ENCODE measurements at places on chromosomes 5 and 9. TPM values are rescaled to one million over a fixed set of nuclear protein-coding genes. Genes with fewer than 3 reads are reported as not detected.

The CDH10 gene
- not detected for total RNA-seq

DNA sequence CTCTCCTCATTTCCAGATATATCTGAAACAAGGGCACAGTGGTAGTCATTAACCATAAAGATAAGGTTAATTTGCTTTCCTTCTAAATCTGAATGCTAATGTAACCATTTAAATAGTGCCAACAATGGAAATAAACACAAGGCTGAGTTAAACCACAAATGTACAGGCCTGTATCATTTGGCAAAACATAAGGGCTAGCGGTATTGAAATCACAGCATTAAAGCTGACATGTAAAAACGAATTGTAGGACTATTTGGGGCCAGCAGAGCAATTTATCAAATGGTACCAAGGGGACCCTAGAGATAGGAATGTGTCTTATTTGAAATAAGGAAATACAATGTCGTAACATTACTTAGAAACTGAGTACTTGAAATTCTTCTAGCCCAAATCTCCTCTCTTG is 247.5 kb upstream of the RPS23 start:
- no peak overlapping the region for H3K4me3 ChIP-seq
- H3K27ac ChIP-seq: no peak overlapping the region

The SLC4A9 gene
- total RNA-seq: 0.29 TPM

DNA sequence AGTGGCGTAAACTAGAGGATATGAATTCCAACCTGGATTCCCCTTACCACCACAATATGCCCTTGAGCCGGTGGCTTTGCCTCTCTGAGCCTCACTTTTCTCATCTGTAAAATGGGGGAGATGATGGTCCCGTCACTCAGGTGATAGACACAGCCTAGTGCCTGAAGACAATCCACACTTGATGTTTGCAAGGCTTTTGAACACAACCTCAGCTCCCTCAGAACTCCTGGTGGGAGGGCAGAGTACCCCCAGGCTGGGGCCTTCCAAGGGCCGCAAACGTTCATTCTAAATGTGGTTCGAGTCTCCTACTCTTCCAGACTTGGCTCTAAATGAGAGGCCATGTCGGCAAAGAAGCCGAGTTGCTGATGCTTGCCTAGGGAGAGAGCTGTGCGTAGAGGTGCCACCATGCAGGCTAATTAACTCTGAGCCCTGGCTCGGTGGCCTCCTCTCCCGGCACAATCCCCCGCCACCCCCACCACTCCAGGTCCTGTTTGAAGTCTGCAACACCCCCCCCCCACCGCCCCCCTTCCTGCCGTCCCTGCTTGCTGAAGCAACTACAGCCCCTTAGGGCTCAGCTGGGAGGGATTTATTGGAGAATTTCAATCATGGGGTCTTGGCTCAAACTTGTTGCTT is 97.7 kb upstream of the LMX1B start:
- peaks cover 20% of the 10 kb centered on the region for H3K4me1 ChIP-seq
- no peaks in the 10 kb centered on the region for H3K36me3 ChIP-seq
- H3K4me3 ChIP-seq: no peak overlapping the region
- H3K27ac ChIP-seq: no peak overlapping the region
- H3K27me3 ChIP-seq: peaks cover 32% of the 10 kb centered on the region
- DNase-seq: no peak

DNA sequence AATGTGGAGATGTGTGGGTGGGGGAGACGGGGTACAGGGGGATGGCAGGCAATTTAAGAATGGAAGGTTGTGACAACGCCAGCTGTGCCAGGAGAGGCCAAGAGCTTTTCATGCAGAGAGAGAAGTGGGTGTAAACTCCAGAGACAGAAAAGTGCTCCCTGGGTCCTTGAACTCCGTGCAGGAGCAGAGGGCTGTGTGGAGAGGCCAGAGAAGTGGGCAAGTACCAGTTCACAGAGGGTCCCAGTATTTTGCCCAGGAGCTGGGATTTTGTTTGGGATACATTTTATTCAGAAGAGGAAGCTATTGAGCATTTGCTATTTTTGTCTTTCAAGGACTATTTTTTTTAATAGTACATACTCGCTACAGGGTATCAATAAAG is 19.5 kb upstream of the TCERG1 start:
- peaks cover 6% of the 10 kb centered on the region for H3K27me3 ChIP-seq
- H3K36me3 ChIP-seq: no peaks in the 10 kb centered on the region
- no peak for DNase-seq
- no peak overlapping the region for H3K4me3 ChIP-seq
- H3K4me1 ChIP-seq: no peaks in the 10 kb centered on the region

GRCh38 chr9:133682818-133683585 is 46.8 kb downstream of the DBH start:
- no peak for DNase-seq
- no peaks in the 10 kb centered on the region for H3K4me1 ChIP-seq
- no peaks in the 10 kb centered on the region for H3K27me3 ChIP-seq
- no peak overlapping the region for H3K4me3 ChIP-seq

DNA sequence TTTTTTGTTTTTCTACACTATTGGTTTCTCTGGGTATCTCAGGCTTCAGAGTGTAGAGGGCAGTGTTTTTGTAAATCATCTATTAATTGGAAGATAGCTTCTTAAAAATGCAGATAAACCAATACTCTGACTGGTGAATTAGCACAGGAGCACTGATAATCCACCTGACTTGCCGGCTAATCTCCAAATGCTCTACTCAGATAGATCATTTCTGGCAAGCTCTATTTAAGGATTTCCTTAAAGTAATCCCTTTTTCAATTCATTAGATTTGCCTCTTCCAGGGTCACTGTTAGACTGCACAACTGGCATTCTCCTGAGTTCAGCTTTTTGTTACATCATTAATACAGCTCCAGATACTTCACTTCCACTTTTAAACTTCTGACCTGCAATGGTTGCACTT is 1390.3 kb upstream of the NUDT12 start:
- DNase-seq: no peak
- H3K36me3 ChIP-seq: no peaks in the 10 kb centered on the region
- no peaks in the 10 kb centered on the region for H3K27me3 ChIP-seq
- H3K4me3 ChIP-seq: no peak overlapping the region
- no peaks in the 10 kb centered on the region for H3K4me1 ChIP-seq

The TRIM7 gene
- total RNA-seq: 28.1 TPM

The MRRF gene
- 30.2 TPM for total RNA-seq
